NCI-H2029 treated with DMSO at 0.1 percent for 48 hours (cell line): ENCODE measurements at places on chromosomes 6 and 20.

GRCh38 chr6:12849809-12850198, 133.2 kb downstream of the PHACTR1 start:
- DNase-seq, result no peak

DNA sequence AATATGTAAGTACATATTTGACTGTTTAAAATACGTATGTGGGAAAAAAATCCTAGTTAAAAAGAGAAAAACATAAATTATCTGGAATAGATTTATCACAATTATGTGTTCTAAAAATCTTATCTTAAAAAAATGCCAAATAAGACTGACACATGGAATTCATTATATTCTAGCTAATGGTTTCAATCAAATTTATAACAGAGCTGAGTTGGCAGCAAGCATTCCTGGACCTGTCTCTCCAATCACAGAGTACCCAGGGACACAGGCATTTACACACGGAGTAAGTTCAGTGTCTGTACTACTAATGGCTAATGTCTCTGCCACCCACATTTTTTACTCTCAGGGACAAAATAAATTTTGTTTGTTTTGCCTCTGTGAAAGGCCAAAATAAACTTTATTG, 122.3 kb downstream of the RPS12 start:
- DNase-seq, result no peak

DNA sequence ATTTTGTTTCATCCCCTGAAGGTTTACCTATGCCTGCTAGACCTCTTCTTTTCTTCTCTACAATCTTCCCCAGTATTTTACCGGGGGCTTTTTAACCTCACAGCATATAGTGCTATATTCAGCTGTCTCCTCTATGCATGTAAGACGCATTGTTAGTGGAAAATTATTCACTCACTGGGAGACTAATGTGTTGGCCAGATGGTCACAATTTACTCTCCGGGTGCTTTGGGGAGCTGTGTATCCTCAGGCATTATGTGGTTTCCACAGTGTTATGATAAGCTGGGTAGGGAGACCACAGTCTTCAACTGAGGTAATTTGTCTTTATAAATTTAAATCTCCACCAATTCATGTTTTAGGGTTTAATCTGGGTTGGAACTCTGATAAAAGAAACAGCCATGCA, 553.8 kb upstream of the PTCHD4 start:
- no peak for DNase-seq

GRCh38 chr6:38935051-38935450, 113.5 kb upstream of the GLP1R start:
- DNase-seq, result peak; percentile 2

- no peak for DNase-seq
Measured at GRCh38 chr6:164377348-164377918, 932.0 kb downstream of the C6orf118 start.

DNA sequence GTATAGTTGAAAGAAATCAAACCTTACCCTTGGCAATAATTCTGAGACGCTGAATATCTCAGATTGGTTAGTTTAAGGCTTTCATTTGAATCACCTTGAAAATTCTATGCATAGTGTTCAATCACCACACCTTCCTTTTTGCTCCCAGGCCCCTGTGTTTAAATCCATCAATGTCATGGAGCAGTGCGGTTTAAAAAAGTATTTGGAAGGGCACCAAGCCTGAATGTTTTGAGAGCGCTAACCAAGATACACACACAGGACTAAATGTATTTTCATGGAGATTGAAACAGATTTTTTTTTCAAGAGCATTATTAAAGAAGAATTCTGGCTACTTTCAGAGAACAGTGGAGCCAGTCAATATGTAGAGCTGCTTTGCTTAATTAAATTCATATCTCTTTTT, 195.7 kb downstream of the CENPW start:
- DNase-seq, result no peak

- DNase-seq, result no peak
Measured at GRCh38 chr6:134081506-134081905, 29.1 kb upstream of the SLC2A12 start.
